SJCRH30 (cell line): ENCODE measurements at places on chromosomes 5 and 9. TPM values are rescaled to one million over a fixed set of nuclear protein-coding genes. Genes with fewer than 3 reads are reported as not detected.
A peak's percentile ranks its signal among the peaks of the same experiment; 100 is the strongest.

- no peak for DNase-seq
Observed at GRCh38 chr5:54463713-54464112, 8.2 kb downstream of the HSPB3 start.

DNA sequence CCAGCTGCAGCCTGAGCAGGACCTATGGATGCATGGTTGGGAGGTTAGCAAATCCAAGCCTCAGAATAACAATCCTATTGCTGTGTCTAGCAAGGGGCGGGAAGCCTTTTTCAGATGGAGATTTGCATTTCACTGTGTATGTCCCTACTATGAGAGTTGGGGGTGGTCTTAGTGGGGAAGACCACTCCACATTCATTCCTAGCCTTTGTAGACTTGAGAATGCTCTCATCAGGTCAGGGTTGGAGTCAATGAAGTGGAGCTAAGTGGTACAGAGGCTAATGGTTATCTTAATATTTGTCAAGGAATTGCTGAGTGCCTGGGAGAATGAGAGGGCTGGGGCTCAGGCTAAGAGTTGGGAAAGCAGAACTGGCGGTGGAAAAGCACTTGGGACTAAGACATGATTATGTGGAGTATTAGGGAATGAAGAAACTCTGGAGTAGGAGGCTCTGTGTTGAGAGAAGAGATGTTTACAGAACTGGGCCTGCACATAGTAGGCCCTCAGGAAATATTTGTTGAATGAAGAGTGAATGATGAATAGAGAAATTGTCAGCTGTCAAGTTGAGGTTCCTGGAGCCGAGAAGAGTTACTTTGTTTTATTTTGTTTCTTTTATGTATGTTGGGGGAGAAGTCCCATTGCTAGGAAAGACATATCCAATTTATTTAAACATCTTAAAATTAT, 175.5 kb upstream of the SPRY4 start:
- peak; percentile 39 for DNase-seq

DNA sequence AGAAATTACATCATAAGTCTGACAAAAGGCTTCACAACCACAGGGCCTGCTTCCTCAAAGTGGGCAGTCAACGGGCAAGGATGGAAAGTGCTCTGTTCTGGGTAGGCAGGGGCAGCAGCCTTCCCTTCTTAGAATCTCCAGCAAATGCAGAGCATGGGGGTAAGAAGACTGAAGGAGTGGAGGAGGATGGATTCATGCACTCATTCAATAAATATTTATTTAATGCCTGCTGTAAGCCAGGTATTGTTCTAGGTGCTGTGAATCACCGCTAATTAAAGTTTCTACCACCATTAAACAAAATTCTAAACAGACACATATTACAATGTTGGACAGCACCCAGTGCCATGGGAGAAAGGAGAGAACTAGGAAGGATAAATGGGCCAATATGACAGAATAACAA, 195.6 kb downstream of the ELAVL2 start:
- no peak for DNase-seq

The RIGI gene
- total RNA-seq, result 4.2 and 4.4 TPM in 2 replicates
